HFFc6 (cell line): ENCODE measurements at places on chromosomes 6 and 20. TPM values are rescaled to one million over a fixed set of nuclear protein-coding genes. Genes with fewer than 3 reads are reported as not detected.

DNA sequence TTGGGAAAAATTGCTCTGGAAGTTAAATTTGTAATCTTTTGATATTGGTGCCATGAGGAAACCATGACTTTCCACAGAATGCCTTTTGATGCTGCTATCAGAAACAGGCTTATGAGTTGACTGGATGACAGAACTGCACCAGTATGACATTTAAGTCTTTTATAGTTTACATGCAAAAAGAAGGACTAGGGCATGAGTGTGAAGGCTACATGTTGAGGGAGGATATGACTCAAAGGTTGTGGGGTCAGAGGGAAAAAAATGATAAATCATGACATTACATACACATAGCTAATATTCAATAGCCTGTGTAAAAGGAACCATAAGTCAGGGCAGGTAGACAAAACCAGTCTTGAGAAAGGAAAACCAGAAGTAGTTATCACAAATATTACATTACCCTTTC is 182.2 kb downstream of the COL12A1 start:
- DNase-seq: no peak

GRCh38 chr6:30847421-30847970 is 36.8 kb upstream of the DDR1 start:
- DNase-seq: no peak

- DNase-seq: no peak
Measured at GRCh38 chr6:82761674-82762345, 303.8 kb downstream of the UBE3D start.

GRCh38 chr6:1747531-1747930 is 137.8 kb downstream of the FOXC1 start:
- no peak for DNase-seq

ARMH2 gene
- not detected in 3 replicates for total RNA-seq
